ENCODE measurements at places on chromosomes 12 and 14.

- no peak for DNase-seq
Observed at GRCh38 chr12:49808686-49809380, 19.4 kb downstream of the NCKAP5L start.

GRCh38 chr14:92680781-92681650 is 67.4 kb downstream of the LGMN start:
- DNase-seq, result peak; percentile 70

GRCh38 chr12:71867131-71867530 is 27.6 kb downstream of the TBC1D15 start:
- DNase-seq, result no peak

- no peak for DNase-seq
Observed at GRCh38 chr12:63078906-63079305, 72.1 kb downstream of the AVPR1A start.

DNA sequence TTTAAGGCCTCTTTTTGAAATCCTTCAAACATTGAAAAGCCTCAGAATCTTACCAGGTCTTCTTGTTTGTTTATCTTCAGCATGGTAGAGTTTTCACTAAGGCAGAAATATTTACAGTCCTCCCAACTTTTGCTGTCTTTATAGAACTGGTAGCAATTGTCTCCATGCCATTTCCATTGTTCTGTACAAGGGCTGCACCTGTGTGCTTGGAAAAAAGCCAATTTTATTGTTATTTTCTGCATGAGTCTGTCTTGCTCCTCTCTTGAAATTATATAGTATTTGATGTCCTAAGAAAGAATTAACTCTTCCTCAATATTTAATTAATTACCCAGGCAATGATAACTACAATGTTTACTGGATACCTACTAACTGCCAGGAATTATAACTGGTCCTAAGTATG is 23.3 kb downstream of the CLEC1A start:
- DNase-seq, result no peak

GRCh38 chr12:122878780-122879612 is 16.9 kb downstream of the VPS37B start:
- no peak for DNase-seq

DNA sequence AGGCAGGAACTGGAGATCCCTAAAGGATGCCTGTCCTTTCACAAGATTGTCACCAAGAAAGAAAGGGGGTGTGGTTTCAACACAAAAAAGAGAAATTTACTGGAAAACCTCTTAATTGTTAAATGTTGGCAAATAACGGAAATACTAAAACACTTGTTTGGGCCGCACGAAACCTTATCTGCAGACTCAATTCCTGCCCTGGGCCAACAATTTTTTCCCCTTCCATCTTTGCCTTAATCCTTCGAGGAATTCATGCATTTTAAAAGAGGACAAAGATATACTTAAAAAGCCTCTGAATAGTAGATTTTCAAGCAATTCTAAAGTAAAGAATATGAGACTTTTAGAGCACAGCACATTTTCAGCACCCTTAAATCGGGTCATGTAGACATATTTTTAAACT is 366.2 kb downstream of the DUSP6 start:
- no peak for DNase-seq

- DNase-seq, result no peak
Observed at GRCh38 chr12:13046964-13047363, 2.8 kb downstream of the FAM234B start.

GRCh38 chr12:95767703-95768102 is 22.9 kb downstream of the NTN4 start:
- DNase-seq, result no peak

GRCh38 chr12:113240395-113240794 is 19.1 kb downstream of the TPCN1 start:
- no peak for DNase-seq

- DNase-seq, result no peak
Observed at GRCh38 chr12:132218527-132218875, 74.2 kb downstream of the NOC4L start.

DNA sequence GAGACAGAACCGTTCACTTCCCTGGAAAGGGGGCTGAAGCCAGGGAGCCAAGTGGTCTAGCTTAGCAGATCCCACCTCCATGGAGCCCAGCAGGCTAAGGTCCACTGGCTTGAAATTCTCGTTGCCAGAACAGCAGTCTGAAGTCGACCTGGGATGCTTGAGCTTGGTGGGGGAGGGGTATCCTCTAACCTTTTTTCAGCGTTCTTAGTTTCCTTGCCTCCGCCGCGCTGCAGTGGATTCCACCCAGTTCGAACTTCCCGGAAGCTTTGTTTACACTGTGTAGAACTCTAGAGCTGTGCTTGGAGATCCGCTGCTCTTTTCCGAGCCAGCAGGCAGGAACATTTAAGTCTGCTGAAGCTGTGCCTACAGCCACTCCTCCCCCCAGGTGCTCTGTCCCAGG is 45.2 kb upstream of the FKBP4 start:
- no peak for DNase-seq

GRCh38 chr12:46560874-46561273 is 188.3 kb upstream of the SLC38A2 start:
- DNase-seq, result no peak

GRCh38 chr14:52055167-52055566 is 13.7 kb downstream of the NID2 start:
- no peak for DNase-seq

DNA sequence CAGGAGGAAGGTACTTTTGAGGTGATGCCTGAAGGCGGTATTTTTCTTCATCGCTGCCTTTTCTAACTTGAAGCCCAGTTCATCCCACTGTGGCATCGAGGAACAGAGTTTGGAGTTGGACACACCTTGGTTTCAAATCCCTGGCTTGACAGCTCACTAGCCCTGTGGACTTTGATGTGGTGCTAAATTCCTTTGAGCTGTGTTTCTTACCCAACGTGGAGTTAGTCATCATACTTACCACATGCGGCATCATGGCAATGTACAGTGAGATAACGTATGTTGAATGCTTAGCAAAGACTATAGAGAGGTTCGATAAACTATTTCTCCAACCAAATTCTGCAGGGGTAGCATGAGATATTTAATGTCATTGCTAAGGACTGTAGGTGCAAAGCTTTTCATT is 3.4 kb downstream of the PLEKHG3 start:
- no peak for DNase-seq

GRCh38 chr14:67962215-67962644 is 142.7 kb downstream of the RAD51B start:
- no peak for DNase-seq

GRCh38 chr12:38501991-38502390 is 185.4 kb downstream of the ALG10B start:
- no peak for DNase-seq

- peak; percentile 54 for DNase-seq
Observed at GRCh38 chr14:55190906-55191202, 531 bp downstream of the DLGAP5 start.

DNA sequence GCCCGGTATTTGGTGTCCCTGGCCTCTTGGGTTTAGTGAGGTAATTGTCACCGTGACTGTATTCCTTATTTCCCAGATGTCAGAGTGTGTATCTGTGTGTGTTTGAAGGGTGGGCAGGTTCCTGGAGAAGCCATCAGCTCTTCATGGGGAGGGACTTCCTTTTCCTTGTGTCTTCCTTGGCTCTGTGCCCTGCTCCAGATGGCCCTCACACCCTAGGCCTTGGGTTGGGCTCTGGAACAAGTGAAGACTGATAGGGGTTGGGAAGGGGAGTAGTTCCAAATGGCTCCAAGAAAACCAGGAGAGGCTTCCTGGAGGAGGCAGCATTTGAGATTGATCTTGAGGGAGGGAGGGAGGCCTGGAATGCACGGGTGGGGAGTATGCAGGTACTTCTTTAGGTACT is 43.8 kb upstream of the PRIMA1 start:
- no peak for DNase-seq

GRCh38 chr14:55238019-55238680 is 33.1 kb upstream of the FBXO34 start:
- DNase-seq, result no peak

- no peak for DNase-seq
Observed at GRCh38 chr14:97268097-97268496, 470.9 kb downstream of the VRK1 start.

DNA sequence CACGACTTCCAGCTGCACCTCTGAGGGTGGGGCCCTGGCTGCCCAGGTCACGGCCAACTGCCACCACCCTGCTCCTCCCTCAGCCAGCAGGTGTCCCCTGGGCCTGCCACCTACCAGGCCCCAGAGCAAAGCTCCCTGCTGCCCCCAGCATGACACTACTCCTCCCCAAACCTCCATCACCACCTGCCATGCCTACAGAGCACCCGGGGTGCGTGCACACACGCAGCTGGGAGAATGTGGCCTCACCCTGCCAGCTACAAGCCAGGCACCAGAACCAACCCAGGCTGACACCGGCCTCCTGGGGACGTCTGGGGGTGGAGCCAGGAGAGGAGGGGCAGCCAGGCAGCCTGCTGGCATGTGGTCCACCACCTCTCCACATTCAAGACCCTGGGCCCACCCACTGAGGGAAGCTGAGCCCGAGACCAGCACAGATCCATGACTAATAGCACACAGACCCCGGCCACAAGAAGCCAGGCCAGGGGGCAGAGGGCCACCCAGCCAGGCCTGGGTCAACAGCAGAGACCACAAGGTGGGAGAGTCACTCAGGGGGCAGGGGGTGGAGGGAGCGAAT is 3.4 kb downstream of the JAG2 start:
- no peak for DNase-seq

GRCh38 chr12:65403188-65403587 is 124.7 kb downstream of the MSRB3 start:
- no peak for DNase-seq

DNA sequence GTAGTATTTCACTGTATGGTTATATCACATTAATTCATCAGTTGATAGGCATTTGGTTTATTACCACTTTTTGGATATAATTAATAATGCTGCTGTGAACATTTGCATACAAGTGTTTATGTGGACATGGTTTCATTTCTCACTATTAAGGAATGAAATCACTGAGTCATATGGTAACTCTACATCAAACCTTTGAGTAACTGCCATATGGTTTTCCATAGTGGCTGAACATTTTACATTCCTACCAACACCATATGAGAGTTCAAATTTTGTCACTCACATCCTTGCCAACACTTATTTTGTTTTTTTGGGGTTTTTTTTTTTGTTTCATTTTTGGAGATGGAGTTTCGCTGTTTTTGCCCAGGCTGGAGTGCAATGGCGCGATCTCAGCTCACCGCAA is 30.2 kb upstream of the EAPP start:
- no peak for DNase-seq

GRCh38 chr14:94317259-94317658 is 5.9 kb downstream of the SERPINA6 start:
- DNase-seq, result no peak

- no peak for DNase-seq
Observed at GRCh38 chr14:53356361-53357150, 203.4 kb upstream of the DDHD1 start.

- no peak for DNase-seq
Observed at GRCh38 chr12:124687917-124688316, 120.5 kb upstream of the NCOR2 start.

- no peak for DNase-seq
Observed at GRCh38 chr12:38776647-38777046, 128.7 kb downstream of the CPNE8 start.

GRCh38 chr12:11833174-11833895 is 183.9 kb downstream of the ETV6 start:
- DNase-seq, result no peak

DNA sequence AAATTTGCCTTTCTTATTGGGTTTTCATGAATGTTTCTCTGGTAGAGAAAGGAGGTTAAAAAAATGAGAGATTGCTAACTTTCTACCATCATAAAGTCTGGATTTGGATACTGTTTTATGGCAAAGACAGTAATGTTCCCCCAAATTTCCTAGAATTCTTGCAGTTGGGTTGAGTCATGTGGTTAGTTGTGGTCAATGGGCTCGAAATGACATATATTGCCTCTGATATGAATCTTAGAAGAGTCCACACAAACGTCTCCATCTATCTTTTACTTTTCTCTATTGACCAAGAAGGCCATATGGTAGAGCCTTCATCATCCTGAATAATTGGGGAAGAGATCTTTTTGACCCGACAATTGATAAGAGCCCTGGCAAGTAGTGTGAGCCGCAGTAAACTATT is 119.5 kb upstream of the PMCH start:
- no peak for DNase-seq

GRCh38 chr12:98274430-98275130 is 240.8 kb upstream of the TMPO start:
- DNase-seq, result no peak

DNA sequence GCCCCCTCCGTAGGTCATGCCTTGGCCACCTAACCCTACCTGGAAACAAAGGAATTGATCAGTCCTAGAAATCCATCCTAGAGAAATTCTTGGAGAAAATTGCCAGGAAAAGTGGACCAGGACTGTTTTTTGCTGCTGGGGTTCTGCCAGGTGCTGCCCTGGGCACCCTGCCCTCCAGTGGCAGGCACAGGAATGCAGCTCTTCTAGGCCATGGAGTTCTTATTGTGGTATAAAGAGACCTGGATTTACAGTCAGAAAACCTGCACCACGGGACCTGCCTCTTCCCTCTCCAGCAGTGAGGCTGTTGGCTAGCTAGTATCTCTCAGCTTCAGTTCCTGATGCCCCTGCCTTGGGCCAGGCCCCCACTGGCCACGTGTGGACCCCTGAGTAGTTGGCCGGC is 59.7 kb downstream of the SLC24A4 start:
- no peak for DNase-seq

DNA sequence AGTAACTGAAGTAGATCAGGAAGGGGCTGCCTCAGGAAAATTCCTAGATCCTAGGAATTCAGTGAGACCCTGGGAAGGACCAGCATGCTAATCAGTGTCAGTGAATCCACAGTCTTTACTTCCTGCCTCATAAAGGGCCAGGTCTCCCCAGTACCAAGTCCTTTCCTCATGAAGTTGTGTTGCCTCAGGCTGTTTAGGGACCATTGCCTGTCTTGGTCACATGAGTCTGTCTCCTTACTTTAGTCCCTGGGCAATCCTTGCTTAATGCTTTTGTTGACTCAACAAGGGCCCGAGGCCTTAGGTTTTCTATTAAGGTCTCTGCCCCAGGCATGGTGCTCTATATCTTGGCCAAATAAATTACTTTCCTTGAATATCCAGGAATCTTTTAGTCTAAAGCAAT is 16.1 kb upstream of the ATF1 start:
- no peak for DNase-seq

DNA sequence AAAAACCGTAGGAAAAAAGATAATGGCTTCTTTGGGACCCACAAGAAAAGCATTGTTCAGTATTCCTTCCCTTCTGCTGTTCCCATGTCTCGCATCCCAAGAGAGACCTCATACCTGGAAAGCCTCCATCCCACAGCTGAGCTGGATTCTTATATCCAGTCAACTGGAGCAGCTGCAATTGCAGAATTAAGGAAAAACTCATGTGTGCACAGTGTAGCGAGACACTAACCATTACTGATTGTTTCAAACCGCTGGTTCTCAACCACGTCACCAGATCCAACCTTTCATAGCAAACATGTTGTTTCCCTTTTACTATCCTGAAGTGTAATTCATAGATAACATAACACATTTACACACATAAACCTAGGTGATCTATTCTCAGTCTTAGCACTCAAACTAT is 5.5 kb upstream of the RNASE10 start:
- DNase-seq, result no peak

GRCh38 chr12:22372277-22372837 is 37.9 kb upstream of the ST8SIA1 start:
- no peak for DNase-seq
